ENCODE measurements at places on chromosomes 5 and 9.
A peak's percentile ranks its signal among the peaks of the same experiment; 100 is the strongest.

- no peak for DNase-seq
Observed at GRCh38 chr5:176469296-176469695, 21.1 kb downstream of the FAF2 start.

- DNase-seq = no peak
Observed at GRCh38 chr5:2441495-2442180, 309.8 kb downstream of the IRX2 start.

DNA sequence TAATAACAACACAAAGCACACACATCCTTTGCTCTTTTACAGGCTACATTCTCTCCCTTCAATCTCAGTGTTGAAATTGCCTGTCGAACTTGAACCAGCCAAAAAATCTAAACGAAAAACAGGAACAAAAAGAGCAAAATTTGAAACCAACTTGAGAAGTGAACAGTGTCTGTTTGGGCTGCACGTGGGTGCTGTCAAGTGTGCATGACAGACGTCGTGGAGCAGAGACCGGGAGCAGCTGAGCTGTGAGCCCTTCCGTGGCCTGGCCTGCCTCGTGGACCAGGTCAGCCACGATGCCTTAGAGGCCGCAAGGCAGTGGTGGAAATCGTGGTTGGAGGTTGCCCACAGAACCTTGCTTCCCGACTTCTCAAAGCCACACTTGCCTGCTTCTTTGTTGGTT is 34.8 kb upstream of the DENND1A start:
- peak; percentile 46 for DNase-seq

DNA sequence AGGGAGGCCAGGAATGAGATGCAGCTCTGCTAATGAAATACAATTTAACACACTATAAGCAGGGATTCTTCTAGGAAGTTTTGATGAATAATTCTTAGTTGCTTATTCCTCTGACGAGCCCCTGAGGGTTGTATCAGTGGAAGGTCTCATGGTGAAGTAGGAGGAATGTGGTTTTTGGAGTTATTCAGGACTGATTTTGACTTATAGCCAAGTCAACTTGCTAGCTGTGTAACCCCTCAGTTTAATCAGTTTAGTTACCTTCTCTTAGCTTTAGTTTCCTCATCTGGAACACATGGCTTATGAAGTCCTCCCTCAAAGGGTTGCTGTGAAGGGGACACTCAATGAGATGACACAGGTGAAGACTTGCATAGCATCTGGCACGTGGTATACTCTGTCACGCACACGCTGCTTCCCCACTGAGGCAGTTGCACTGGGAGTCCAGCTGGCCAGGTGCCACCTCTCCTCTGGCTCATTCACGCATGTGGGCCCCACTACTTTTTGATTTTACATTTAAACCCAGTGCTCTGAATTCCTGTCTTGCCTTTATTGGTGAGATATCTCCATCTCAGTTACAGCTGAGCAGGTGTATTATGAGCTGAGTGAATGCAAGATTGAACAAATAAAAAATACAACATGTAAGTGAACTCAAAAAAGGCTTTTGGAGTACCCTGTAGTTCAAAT is 415.0 kb downstream of the ARHGEF28 start:
- DNase-seq = no peak

- DNase-seq = no peak
Observed at GRCh38 chr9:137458194-137459151, 661 bp downstream of the NSMF start.

DNA sequence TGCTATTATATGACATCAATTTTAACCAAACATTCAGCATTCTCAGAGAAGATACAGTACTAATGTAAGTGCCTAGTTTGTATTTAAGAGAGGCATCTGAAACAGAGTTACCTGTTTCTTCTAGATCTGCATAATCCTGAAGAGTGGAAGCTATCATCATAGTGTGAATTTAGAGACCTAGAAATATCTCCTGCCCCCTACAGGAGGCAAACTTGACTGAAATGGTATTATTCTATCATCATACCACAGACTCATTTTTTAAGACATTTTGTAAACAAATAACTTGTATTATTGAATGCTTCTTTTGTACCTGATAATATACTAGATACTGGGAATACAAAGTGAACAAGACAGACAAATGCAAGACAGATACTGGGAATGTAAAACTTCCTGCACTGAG is 216.8 kb upstream of the RPS23 start:
- DNase-seq = no peak

GRCh38 chr5:169029037-169029436 is 271.9 kb downstream of the SLIT3 start:
- DNase-seq = no peak

DNA sequence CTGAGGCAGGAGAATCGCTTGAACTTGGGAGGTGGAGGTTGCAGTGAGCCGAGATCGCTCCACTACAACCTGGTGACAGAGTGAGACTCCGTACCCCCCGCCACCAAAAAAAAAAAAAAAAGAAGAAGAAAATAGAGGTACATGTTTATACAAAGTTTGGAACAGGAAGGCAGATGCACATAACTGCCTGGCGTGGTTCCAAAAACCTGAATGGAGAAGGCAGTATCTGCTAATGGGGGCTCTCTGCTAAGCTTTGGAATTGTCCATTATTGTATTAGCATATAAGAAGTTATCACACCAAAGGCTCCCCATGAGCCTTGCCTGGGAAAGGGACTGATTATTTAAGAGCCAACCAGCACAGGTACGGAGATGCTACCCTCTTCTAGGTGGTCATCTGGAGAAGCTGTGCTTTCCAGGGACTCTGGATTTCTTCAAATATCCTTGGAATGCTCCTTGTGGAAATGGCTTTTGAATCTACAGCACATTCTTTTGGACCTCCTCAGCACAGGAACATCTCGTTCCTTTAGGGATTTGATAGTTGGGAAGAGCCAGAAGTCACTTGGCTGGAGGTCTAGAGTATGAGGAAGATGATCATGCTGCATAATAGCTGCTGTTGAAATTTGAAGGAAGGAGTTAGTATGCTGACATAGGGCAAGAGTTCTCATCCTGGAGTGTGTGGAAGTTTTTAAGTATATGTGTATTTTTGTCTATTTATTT is 42.5 kb upstream of the ABCA1 start:
- no peak for DNase-seq

DNA sequence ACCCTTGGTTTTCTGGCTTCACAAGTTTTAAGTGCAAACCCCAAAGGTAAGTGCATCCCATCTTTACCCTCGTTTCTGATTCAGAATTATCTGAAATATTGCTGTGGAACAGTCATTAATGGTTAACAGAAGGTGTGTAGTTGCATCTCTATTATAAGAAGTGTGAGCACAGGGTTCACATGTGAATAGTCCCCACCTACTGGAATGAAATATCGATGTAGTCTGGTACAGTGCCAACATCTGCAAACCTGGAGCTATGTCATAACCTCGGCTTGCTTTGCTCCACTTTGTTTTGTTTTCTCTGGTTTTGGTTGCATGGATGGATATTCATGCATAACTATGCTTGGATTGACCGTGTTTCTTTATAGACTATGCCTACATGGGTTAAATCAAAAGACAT is 12.6 kb downstream of the HTR4 start:
- DNase-seq = no peak

GRCh38 chr9:134945509-134946275 is 28.0 kb upstream of the FCN1 start:
- DNase-seq = no peak

DNA sequence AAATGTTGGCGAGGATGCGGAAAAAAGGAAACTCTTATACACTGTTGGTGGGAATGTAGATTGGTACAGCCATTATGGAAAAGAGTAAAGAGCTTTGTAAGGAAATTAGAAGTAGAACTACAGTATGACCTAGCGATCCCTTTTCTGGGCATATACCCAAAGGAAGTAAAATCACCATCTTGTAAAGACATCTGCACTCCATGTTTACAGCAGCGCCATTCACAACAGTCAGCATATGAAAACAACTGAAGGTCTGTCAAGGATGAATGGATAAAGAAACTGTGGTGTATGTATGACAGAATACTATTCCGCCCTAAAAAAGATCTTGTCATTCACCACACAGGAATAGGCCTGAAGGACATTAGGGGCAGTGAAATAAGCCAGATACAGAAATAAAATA is 27.7 kb upstream of the SLC25A51 start:
- no peak for DNase-seq
